ENCODE measurements at places on chromosomes 3 and 15. TPM values are rescaled to one million over a fixed set of nuclear protein-coding genes. Genes with fewer than 3 reads are reported as not detected.

- no peak for DNase-seq
Measured at GRCh38 chr3:171218069-171218468, 191.5 kb upstream of the SLC2A2 start.

- no peak for DNase-seq
Measured at GRCh38 chr3:51657234-51657633, 13.8 kb upstream of the TEX264 start.

DNA sequence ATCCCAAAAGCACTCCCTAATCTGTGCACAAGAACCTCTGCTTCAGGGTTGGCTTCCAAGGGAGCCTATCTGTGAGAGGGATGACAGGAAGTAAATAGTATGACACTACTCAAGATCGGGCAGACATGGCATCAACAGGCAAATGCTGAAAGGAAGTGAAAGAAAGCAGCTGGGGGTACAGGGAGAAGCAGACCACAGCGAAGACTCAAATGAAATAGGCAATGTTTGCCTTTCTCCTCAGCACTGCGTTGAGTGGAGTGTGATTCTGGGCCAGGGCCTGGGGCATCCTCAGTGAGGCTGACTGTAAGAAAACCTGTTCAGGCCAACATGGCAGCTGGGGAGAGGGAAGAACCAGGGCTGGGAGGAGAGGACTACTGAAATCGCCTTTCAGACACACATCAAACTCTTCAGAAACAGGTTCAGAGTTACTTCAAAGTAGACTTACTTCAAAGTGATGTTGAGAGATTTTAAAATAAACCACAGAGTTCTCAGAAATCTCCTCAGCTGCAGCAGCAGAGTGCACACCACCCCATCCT lies 96.6 kb downstream of the SLC9A9 start:
- no peak for DNase-seq

DNA sequence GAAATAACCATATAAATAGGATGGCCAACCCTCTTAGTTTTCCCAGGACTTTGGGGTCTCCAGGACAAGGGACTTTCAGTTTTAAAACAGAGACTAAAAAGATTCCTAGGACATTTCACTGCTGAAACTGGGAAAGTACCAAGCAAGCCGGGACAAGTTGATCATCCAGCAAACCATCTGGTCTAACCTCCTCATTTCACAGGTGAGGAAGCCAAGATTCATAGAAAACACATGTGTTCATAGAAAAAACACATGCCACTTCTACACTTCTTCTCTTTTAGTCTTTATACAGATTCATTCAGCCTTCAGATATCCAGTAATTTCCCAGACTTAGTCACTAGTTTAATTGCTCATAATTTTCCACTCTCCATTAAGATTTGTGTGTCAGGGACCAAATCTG lies 165.6 kb upstream of the CCDC54 start:
- no peak for DNase-seq

DNA sequence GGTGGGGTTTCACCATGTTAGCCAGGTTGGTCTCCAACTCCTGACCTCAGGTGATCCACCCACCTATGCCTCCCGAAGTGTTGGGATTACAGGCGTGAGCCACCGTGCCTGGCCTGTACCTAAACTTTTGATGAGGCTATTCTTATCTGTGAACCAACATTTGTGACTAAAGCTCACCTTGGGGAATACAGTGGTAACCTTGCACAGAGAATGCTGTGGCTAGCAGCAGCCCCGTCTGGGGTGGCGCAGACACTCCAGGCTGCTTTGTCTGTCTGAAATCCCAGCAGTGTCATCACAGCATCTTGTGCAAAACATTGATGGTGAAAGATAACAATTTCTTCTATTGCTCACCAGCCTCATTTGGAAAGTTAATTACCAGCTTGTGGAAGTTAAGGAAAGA lies 58.9 kb downstream of the CMTM8 start:
- no peak for DNase-seq

DNA sequence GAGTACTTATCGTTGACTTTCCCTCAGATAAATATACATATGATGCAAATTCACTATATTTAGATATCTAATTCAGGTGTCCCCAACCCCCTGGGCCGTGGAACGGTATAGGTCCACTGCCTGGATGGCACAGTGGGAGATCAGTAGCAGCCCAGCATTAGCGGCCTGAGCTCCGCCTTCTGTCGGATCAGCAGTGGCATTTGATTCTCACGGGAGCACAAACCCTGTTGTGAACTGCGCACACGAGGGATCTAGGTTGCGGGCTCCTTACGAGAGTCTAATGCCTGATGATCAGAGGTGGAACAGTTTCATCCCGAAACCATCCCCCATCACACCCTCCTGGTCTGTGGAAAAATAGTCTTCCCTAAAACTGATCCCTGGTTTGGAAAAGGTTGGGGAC lies 6.9 kb downstream of the KNL1 start:
- DNase-seq: no peak

- DNase-seq: no peak
Measured at GRCh38 chr3:129689036-129689435, 82.6 kb upstream of the PLXND1 start.

ZPLD1 gene
- total RNA-seq: not detected

GRK7 gene
- 0.10 TPM for total RNA-seq

RETNLB gene
- not detected for total RNA-seq

SLC9C1 gene
- 0.13 TPM for total RNA-seq

WDR49 gene
- 1.8 TPM for total RNA-seq

Data from endothelial cell (in vitro differentiated cells).